Prostate gland (tissue), 2 donors: ENCODE measurements at places on chromosomes 1 and 21.
A peak's percentile ranks its signal among the peaks of the same experiment; 100 is the strongest.

- no peak for DNase-seq
These were observed 53.3 kb upstream of the SYT14 start for GRCh38 chr1:209884665-209885117.

- no peak for DNase-seq
These were observed 13.6 kb downstream of the STYXL2 start for GRCh38 chr1:167107456-167107855.

DNA sequence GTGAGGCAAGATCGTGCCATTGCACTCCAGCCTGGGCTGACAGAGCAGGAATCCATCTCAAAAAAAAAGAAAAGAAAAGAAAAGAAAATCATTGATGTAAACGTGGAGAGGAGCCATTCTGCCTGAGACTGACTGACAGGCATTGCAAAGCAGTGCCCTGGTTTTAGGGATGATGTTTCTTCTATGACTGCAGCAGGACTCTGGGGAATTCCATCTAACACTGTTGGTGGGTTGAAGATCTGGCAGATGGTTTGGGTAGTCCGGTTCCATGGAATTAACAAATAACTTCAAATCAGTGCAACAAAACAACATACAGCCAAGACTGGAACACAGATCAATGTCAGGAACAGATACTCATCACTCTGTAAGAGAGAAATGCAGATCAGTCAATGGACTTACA, 17.8 kb upstream of the LAMC2 start:
- no peak for DNase-seq

GRCh38 chr1:222631611-222632208, 13.8 kb downstream of the MIA3 start:
- no peak for DNase-seq

- DNase-seq: no peak
These were observed 16.2 kb upstream of the DISC1 start for GRCh38 chr1:231610388-231610787.

- no peak for DNase-seq
These were observed 35.7 kb upstream of the MAGOH start for GRCh38 chr1:53274026-53274425.

- DNase-seq: peak; percentile 81
These were observed 34.8 kb downstream of the CHAF1B start for GRCh38 chr21:36419996-36420395.
